ENCODE measurements at places on chromosomes 1 and 21.

DNA sequence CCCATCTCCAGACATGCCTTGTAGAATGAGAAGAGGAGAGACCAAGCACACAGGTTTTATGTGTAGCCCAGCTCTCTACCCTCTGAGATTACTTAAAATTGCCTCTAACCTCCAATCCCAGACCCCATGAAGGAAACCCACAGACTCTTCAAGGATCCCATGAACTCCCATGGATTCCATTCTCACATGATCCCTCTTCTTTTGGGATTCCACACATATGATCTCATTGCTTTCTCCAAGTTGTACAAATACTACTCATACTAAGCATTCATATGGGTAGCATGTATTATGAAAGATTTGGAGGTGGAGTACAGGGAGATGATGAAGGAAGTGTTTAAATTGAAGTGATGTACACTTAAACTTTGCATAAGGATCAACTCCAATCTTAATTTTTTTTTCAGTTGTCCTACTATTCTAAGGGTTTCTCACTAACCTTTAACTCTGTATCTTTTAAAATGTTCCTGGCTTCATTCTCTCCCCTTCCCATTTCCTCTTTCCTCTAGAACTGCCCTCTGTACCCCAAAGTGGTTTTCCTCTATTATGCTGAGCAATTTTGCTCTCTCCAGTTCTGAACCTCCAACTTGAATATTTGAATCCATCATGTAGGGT, 41.6 kb downstream of the MFSD2A start:
- DNase-seq = no peak

- DNase-seq = no peak
These were observed 13.4 kb upstream of the KIF1B start for GRCh38 chr1:10196976-10197375.

- DNase-seq = no peak
These were observed 37.4 kb downstream of the PCAT6 start for GRCh38 chr1:202848191-202848542.

DNA sequence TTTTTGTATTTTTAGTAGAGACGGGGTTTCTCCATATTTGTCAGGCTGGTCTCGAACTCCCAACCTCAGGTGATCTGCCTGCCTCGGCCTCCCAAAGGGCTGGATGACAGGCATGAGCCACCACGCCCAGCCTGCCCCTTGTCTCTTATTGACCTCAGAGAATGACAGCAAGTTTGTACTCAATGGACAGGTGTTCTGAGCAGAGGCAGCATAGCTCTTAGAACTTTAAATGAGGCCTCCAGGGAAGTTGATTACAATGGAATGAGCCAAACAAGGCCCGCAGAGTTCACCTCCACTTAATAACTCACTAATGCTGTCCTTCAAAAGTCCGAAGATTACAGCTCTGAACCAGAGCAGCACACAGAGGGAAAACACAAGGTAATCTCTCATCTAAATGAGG, 10.9 kb downstream of the TMPRSS2 start:
- no peak for DNase-seq

GRCh38 chr1:203046984-203047630, 20.8 kb downstream of the PPFIA4 start:
- DNase-seq = no peak

- DNase-seq = no peak
These were observed 83.4 kb downstream of the SMYD2 start for GRCh38 chr1:214364386-214364785.

GRCh38 chr1:38608202-38608864, 251.2 kb downstream of the RRAGC start:
- DNase-seq = no peak

- DNase-seq = no peak
These were observed 37.5 kb downstream of the PGM1 start for GRCh38 chr1:63630666-63631065.

DNA sequence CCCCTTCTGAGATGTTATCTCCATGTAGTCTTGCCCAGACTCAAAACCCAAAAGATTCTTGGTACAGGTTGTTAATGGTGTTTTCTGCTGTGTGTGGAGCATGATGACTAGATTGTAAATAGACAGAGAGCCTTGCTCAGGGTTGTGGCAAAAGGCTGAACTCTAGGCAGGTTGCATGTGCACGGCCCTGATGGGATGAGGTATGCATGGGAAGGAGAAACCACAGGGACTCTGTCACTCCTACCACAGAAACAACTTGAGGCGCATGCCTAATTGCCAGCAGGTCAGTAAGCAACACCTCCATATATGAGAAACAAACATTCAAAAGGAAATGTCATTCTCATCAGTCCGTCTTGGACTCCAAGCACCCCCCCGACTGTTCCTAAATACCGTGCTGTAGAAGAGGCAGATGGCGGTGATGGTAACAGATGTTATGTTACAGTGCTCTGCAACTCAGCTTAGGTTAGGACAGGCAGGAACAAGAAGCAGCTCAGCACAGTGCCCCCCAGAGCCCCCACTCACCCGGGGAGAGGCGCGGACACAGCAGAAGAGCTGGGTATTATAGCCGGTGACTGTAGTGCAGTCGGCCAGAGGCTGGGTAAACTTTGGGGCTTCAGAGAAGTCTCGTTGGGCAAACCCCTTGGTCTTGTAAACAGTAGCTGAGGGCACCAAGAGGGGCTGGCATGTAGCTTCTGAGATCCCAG, 10.9 kb downstream of the MYBPHL start:
- DNase-seq = no peak

GRCh38 chr1:77056525-77056924, 162.7 kb downstream of the PIGK start:
- DNase-seq = no peak

- DNase-seq = peak; percentile 27
These were observed 607 bp upstream of the LGR6 start for GRCh38 chr1:202192770-202193613.

DNA sequence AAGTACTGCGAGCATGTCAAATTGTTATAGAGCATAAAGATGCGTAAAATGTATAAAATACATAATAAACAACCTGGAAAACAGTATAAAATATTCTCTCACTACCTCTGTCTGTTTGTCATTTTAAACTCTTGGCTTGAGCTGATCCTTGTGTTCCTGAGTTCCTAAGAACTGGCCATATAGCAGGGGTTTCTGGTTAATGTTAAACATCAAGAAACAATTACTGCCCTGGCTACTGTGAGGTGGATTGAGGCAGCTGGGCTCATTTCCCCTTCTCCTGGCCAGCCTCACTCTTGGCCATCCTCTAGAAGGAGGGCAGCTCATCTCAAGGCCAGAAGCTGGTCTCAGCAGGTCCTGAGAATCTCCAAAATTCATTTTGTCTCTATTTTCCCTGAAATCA, 297.3 kb upstream of the USP24 start:
- no peak for DNase-seq

GRCh38 chr1:24939675-24940193, 9.7 kb upstream of the RUNX3 start:
- DNase-seq = no peak

DNA sequence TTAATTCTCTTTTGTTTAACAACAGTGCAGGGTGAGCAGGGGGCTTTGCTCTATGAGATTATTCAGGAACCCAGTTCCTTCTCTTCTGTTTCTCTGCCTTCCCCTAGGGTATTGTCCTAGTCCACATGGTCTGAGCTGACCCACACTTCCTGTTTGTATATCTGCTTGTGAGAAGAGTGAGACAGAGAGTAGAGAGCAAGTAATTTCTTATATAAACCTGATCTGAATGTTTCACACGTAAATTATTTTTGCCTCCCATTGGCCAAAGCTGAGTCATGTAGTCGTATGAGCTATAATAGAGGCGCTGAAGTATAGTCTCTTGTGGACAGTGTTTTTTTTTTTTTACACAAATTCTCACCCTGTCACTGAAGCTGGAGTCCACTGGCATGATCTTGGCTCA, 134.2 kb upstream of the SERTAD4 start:
- no peak for DNase-seq

DNA sequence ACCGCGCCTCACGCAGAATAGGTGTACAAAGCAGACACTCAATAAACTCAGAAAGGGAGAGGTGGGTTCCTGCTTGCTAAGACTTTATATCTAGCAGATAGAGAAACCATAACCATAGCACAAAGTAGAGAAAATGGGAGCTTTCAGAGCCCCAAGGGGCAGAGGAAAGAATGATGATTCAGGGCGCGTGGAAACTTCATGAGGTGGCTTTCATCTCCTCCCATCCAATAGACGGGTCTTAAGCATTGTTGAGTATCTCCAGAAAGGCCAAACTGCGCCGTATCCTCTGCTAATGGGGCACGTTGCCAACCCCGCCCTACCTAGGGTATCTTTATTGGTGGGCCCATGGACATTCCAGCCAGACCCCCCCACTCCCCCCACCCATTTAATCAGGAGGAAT, 778 bp upstream of the MIXL1 start:
- no peak for DNase-seq

DNA sequence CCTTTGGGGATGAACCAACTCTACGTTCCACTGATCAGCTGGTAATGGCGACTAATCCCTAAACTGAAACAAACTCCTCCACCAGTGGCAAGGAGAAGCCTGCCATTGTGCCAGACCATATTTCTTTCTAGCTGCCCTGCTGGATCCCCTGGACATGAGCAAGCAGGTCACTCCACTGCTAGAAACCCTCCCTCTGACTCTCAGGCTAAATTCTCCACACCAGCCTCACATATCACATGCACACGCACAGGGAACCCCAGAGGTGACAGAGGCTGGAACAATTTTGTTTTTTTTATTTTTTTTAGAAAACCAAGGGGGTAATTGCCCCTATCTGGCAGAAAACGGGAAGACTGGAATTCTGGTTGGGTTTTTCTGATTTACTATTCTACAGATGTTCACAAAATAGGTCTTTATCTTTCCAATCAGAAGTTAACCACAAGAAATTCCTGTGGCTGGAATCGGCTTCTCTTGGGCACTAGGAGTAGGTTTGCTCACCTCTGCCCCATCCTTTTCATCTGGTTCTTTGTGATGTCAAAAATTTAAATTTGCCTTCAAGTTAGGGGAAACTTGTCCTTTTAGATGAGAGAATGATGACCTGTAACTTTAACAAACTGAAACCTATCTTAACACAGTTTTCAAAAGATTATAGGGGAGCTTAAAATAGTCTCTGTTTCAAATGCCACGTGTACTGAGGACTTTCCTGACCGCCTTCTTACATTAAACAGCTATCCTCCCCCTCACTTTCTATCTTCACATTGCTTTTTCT, 258.1 kb downstream of the SDCCAG8 start:
- no peak for DNase-seq

GRCh38 chr1:100536031-100536430, 1.9 kb upstream of the GPR88 start:
- no peak for DNase-seq

- no peak for DNase-seq
These were observed 49.8 kb downstream of the KCNT2 start for GRCh38 chr1:196558411-196558810.

DNA sequence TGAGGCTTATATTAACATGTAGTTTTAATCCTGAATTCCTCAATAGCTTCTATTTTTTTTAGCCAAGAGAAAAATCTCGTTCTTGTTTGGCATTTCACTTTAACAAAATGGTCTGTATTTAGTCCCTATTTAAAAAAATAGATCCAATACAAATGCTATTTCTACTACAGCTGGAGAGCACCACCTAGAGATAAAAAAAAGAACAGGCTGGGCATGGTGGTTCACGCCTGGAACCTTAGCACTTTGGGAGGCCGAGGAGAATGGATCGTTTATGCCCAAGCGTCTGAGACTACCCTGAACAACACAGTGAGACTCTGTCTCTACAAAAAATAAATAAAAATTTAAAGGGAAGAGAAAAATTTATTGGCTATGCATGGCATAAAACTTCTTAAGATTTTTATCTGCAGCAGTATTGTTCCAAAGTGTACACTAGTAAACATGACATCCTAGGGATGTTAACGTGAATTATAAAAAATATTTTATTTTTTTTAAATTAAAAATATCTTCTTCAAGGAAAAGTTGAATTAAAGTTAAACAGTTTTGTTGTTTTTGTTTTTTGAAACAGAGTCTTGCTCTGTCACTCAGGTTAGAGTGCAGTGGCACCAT, 4.4 kb downstream of the ST7L start:
- DNase-seq = no peak

GRCh38 chr1:167683226-167683625, 38.6 kb upstream of the MPZL1 start:
- DNase-seq = no peak

DNA sequence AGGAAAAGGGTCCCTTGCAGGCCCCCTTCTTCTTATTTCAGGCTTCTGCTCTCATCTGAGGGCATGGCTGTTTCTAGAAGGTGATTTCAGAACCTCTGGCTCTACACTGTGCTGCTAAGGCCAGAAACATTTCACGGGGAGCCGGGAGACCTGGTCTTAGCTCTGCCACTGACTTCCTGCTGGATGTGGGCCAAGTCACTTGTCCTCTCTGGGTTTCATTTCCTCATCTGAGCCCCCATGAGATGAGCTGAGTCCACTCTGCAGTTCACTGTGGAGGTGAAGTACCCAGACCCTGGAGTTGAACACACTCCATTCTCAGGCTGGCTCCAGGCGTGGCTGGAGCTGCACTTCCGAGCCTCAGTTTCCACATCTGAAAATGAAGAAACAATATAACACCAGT, 2.1 kb downstream of the PADI1 start:
- no peak for DNase-seq

GRCh38 chr1:163258181-163258580, 55.5 kb upstream of the RGS5 start:
- no peak for DNase-seq

- no peak for DNase-seq
These were observed 286.3 kb upstream of the C1orf105 start for GRCh38 chr1:172134087-172134731.

DNA sequence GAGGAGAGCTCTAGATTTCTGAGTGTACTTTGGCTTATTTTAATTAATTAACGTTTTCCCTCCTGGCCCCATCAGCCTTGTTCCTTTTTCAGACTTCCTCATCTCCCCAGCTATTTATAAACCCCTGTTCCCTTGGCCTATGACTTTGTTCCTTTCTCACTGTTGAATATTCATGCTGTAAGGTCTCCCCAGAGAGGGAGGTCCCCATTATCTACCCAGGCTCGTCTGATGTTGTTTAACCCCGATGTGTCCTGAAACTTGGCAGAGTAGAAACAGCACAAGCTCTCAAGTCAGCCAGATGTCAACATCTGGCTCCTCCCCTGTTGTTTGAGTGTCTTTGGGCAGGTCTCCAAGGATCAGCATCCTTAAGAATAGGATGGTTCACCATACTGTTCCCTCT, 153.6 kb downstream of the HIVEP3 start:
- no peak for DNase-seq

GRCh38 chr1:228798035-228798434, 62.8 kb downstream of the RHOU start:
- DNase-seq = no peak

DNA sequence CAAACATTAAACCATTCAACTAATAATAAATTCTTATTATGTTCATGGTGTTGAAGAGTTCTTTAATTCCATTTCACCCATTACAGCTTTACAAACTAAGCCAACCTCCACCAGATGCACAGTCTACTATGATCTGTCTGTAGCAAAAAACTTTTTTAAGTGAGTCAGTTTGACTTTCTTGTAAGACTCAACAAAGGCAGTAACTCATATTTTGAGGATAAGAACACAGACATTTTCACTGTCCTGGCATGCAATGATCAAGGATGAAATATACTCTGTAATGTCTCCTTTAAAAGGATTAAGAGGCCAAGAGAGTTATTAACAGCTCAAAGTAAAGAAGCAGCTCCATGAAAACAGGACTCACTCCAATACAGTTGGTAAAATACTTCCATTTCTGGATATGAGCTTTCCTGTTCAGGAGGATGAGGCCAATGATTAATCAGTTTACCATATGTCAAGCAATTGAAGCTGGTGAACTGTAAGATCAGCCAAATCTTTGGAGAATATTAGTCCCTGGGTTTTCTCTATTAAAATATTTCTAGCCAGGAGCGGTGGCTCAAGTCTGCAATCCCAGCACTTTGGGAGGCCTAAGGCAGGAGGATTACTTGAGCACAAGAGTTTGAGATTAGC, 20.6 kb downstream of the XKR8 start:
- no peak for DNase-seq

- DNase-seq = no peak
These were observed 82.4 kb downstream of the RAB3GAP2 start for GRCh38 chr1:220189750-220190347.
